ENCODE measurements at places on chromosomes 3 and 15.

GRCh38 chr3:107562969-107563529, 40.3 kb downstream of the BBX start:
- no peak for DNase-seq

DNA sequence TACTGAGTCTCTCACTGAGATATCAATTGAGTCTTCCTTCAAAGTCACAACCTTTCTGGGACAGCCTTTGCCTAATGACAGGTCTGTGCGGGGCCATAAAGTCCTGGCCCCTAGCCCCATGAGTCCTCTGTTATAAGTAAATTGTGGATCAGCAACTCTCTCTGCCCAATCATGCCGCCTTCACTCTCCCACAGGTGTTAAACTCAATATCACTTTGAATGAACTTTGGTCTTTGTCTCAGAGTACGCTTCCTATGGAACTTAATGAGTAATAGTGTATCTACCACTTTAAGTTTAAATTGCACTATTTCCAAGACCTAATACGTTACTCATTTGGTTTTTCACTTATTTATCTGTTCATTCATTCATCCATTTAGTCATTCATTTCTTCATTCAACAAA, 826.4 kb downstream of the TUSC7 start:
- DNase-seq = no peak

- no peak for DNase-seq
These were observed 38.5 kb downstream of the KLF13 start for GRCh38 chr15:31365032-31365654.

DNA sequence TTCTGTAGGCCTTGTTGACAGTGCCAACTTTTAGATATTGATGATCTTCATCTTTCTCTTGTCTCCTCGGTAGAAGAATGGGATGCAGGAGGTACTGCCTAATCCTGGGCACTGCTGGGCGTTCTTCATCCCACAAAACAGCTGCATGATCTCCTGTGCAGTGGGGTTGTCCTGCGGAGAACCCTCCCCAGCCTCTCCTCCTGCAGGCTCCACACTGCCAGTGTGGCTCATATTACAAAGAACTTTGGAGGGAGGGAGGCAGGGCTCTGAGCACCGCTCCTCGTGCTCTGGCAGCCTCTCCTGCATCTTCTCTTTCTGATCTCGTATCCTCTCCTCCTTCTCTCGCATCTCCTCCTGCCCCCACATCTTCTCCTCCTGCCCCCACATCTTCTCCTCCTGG, 7.5 kb downstream of the GOLGA6L2 start:
- no peak for DNase-seq

DNA sequence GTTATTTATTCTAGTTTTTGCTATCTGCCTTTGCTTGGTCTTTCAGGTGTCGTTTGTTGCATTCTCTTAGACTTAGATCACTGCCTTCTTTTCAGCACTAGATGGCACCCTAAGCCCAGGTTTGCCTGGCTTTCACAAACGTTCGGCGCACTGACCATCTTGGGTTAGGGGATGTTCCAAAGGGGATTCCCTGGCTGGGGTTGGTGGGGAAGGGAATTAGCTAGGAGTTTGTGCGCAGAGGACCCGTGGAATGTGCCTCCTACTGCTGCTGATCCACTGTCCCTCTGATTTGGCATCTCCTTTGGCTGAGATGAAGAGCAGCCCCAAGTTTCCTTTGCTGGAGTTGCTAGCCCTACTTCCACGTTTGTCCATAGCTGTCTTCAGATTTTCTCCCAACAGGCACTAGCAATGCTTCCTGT, 33.9 kb downstream of the PFN2 start:
- DNase-seq = peak; percentile 38

DNA sequence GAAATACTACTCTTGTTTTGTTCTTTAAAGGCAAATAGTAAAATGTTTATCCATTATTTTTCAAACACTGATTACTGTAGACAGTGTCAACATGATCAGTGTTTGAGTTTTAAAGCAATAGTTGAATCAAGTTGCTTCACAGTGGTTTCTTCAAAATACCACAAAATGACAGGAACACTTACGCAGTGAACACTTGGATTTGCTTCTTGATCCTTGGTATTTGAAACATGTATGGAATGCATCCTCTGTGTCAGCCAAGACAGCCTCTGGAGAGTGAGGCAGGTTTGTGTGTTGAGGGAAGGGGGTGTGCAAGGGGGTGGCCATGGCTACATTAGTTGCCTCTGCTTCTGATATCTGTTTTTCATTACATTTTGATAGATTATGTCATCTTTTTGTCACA, 413.0 kb downstream of the RBMS3 start:
- DNase-seq = no peak

DNA sequence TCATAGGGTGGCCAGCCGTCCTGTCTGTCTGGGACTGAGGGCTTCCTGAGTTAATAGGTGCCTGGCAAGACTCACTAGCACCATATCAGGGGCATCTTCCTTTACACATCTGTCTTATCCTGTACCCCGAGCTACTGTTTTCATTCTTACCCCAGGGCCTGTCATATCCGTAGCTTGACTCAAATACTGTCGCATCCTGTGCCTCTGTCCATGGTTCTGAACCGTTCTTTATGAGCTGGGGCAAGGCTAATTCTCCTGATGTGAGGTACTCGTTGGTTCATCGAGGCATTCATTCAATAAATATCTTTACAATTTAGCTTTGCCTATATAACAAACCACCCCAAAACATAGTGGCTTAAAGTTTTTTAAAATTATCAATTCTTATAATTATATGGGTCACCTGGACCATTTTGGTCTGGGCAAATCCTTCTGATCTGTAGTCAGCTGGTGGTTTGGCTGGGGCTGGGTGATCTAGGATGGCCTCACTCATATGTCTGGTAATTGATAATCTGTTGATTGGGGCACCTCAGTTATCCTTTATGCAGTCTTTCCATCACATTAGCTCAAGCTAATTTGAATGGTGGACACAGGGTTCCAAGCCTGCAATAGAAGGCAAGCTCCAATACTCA, 121.2 kb downstream of the TLE3 start:
- peak; percentile 65 for DNase-seq

- DNase-seq = no peak
These were observed 864 bp upstream of the NEO1 start for GRCh38 chr15:73051391-73051806.

DNA sequence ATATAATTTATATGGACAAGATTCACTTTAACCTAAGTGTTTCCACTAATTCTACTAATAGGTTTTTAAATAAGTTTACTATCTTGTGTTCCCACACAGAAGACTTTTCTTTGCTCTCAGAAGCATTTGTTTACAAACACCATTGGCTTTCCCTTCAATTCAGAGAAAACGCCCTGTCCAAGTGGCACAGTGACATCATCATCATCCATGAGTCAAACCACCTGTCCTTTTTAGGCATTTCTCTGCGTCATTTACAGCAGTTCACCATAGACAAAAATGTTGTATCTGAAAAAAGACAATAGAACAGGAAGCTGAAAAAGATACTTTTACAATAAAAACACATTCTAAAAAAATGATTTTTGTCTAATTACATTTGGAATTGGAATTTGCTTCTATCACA, 9.3 kb upstream of the BCL2L10 start:
- no peak for DNase-seq

DNA sequence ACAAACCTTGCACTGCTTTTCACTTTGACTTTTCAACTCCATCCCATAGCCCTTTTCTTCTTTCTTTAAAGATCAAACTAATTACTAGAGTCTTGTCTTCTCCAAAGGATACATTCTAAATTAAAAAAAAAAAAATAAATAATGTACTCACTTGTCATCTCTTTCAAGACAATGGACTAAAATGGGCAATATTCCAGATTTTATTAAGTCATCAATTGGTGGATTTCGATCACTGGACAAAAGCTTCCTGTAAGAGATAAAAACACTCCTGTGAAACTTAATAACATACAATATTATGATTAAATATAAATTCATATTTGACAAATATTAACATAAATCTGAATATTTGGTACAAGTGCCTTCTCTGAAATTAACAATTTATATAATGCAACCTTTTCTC, 34.1 kb downstream of the KPNA4 start:
- DNase-seq = no peak

DNA sequence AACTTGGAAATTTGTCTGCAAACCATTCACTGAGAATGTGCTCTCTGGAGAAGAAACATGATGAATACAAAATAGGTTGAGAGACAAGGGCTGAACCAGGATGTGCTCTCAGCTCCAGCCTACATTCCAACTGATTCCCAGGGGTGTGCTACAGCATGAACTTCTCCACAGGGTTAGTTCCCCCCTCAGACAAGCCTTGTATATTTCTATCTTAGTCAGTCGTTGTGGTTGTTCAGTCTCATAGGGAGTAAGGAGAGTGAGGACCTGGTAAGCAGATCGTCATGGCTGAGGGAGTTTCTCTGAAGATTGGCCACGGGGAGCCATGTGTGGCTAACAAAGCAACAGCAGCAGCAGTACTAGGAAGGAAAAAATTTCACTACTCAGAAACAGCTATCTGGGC, 919.7 kb upstream of the CADM2 start:
- DNase-seq = no peak

- DNase-seq = no peak
These were observed 215.8 kb downstream of the ROBO1 start for GRCh38 chr3:79551997-79552396.

- DNase-seq = no peak
These were observed 372.1 kb downstream of the MAGI1 start for GRCh38 chr3:65666448-65667091.

- no peak for DNase-seq
These were observed 43.9 kb downstream of the NR1I2 start for GRCh38 chr3:119825820-119826219.

- DNase-seq = no peak
These were observed 7.2 kb downstream of the FAM174B start for GRCh38 chr15:92648190-92648875.

DNA sequence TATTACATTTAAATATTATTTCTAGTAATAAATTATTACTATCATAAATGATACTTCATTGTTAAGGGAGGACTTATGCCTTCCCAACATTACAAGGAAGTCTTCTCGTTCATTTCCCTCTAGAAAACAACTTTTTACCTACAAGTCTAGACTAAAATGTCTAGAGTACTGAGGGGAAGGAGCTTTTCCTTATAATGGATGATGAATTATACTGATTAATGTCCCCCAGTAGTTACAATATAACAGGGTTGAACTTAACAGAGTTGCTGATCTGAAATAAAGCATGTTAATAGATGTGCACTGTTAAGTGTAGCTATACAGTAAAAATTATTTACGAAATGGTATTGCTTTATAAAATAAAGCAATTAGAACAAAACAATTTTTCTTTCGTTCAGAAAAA, 2.7 kb upstream of the MNS1 start:
- no peak for DNase-seq

DNA sequence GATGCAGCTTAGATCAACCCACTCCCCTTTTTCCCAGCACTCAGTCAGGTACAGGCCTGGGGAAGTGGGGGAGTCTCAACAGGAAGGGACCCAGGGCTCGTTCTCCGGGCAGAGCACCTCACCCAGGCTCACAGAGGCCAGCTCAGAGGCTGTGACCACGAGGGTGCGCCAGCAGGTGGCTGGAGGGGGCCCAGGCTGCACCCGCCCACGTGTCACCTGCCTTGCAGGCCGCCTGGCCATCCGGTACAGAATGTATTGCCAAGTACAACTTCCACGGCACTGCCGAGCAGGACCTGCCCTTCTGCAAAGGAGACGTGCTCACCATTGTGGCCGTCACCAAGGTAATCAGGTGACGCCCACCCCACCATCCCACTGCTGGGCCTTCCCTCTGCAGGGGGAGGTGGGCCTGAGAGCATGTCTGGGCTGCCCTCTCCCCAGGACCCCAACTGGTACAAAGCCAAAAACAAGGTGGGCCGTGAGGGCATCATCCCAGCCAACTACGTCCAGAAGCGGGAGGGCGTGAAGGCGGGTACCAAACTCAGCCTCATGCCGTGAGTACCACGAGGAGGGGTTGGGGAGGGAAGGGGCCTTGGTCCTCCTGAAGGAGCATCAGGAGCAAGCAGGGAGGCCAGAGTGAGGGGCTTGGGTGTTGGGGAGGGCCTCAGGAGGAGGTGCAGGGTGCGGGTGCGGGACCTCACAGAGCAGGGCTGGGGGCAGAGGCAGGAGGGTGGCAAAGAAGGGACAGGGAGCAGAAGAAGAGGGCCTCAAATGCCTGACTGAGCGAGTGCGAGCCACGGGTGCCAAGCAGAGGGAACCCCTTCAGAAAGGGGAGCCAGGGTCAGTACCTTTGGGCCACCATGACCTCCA, 14.0 kb upstream of the LMAN1L start:
- no peak for DNase-seq
